ENCODE measurements at places on chromosomes 5 and 9.
A peak's percentile ranks its signal among the peaks of the same experiment; 100 is the strongest.

DNA sequence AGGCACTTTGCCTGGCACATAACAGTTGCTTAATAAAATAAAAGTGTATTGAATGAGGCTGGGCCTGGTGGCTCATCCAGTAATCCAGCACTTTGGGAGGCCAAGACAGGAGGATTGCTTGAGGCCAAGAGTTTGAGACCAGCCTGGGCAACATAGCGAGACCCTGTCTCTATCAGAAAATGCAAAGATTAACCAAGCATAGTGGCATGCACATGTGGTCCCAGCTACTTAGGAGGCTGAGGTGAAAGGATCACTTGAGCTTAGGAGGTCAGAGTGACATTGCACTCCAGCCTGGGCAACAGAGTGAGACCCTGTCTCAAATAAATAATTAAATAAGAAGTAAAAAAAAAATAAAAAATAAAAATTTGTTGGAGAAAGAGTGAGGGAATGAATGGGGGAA is 21.2 kb downstream of the TNFAIP8 start:
- DNase-seq, result no peak

DNA sequence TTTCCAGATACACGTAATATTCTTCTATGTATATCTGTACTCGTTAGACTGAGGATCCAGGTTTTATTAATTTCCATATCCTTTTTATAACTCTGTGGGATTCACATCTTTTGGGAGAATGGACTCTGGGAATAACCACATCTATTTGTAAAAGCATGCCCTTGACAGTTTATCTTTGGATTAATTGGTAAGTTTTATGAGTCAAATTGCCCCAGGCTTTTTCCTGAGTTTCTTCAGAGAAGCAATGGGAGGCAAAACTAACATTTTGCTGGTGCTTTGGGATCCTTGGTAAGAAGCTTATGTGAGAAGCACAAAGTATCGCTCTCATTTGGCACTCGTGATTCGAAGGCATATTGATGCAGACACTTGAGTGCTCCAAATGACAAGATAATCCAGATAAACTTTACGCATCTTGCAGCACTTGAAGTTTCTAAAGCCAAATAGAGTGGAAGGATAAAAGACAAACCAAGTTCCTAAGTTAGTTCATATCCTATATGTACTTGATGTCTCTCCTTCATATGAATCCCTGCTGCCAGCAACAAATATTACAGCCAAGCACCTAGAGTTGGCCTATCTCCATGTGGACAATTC is 324.7 kb downstream of the TLE4 start:
- no peak for DNase-seq

DNA sequence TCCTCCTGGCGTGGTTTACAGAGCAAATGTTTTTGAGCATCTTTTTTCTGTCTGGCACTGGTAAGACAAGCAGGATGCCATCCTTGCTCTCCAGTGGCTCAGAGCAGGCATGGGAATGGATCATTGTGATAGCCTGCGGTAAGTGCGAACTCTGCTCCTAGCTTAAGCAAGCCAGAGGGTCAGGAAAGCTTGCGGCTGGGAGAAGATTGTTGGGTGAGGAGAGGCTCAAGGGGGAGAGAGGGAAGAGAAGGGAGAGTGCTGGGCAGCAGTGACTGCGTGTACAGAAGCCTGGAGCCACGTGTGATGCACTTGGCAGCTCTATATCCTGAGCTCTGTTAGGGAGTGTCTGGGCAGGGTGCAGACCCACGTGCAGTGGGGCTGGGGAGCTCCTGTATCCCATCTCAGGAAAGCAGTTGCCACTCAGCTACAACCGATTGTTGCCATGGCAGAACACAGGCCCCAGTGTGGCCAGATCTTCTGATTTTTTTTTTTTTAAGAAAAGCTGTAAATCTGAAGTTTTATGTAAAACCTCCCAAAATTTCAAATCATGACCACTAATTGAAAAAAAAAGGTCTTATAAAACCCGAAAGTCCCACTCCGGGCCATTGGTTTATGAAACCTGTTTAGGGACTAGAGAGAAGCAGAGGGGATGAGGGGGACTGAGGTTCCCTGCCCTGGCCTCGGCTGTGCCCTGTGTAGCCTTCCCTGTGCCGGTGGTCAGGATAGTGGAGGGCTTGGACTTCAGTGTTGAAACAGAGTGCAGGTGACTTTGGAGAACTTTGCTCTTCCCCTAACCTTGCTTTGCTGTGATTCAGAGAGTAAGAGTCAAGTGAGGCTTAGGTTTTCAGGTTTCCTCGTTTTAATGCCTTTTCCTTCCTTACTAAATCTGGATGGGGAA is 67.3 kb downstream of the ZNF618 start:
- no peak for DNase-seq

DNA sequence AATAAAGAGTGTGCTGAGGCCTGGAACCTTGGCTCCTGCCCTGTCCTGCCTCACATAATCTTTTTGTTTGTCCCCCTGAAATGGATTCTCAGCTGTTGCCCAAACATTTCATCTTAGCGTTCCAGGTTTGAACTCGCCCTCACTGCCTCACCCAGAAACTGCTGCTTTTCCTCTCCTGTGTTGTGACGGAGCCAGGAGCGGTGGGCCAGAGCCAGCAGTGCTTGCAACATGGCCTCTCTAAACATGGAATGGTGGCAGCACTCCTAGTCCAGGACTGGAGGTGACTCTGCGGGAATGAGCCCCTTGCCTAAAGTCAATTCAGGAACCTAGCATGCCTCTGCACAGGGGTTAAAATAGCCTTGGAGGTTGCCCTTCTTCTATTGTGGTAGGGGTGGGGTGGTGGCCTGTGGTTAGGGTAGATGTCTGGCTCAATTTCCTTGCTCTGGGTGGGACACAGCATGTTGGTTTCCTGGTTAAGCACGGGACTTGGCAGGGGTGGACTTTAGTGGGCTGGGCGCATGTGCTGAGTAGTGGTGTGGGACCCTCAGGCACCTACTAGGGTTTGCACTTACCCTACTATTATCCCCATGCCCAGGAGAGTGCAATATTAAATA is 101.6 kb downstream of the SLC25A46 start:
- no peak for DNase-seq

GRCh38 chr9:100372648-100373047 is 19.9 kb upstream of the TEX10 start:
- no peak for DNase-seq

GRCh38 chr9:9631284-9631683 is 981.5 kb downstream of the PTPRD start:
- no peak for DNase-seq

- DNase-seq, result no peak
Observed at GRCh38 chr5:96957254-96958049, 21.6 kb downstream of the LNPEP start.

DNA sequence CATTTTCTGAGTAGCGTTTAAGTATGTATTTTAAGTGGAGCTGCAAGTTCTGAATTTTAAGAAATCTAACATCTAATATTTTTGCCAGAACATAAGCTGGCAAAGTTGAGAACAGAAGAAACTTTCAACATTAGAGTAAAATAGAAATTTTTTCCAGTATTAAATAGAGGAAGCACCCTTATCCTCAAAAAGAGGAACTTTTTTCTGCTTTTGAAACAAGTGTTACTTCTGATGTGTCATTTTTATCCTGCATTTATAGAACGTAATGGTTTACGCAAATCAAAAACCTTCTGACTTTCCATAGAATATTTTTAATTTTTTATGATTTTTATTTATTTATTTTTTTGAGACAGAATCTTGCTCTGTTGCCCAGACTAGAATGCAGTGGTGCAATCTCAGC is 21.8 kb downstream of the ZBED3 start:
- no peak for DNase-seq

GRCh38 chr9:36995927-36996705 is 38.0 kb downstream of the PAX5 start:
- DNase-seq, result peak; percentile 7

GRCh38 chr9:76379494-76379893 is 14.7 kb downstream of the RFK start:
- DNase-seq, result no peak

DNA sequence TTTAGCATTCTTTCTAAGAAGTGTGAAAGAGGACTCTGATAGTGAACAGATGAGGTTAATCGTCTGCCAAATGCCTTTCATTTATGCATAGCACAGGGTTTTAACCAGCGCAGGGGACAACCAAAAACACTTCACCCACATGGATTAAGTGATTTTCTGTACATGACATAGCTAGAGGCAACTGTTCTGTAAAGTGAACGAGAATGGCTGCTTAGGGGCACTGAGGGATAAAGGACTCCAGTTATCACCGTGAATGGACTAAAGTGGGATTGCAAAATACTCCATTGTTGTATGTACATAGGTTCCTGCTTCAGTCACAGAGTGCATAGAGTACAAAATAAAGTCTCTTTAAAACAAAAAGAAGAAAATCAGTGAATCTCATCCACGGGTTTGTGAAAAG is 456.8 kb downstream of the DMAC1 start:
- DNase-seq, result no peak

DNA sequence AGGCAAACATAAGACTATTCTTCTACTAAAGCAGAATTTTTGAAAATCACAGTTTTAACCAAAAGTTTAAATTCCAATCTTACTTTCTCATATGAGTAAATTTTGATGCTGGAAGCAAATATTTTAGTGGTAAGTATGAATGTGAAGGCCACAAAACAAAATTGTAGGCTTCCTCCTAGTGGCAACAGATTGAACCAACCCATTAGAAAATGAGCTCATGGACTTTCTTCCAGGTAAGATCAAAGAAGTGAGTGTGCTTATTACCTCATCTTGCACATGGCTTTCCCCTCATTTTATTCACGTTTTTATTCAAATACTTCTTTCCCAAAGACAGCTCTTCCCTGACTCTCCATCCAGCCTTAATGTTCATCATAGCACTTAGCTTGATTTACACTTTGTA is 16.5 kb upstream of the RLN2 start:
- no peak for DNase-seq

GRCh38 chr5:134410822-134411221 is 859 bp downstream of the CDKN2AIPNL start:
- DNase-seq, result no peak

GRCh38 chr9:124392871-124393460 is 22.3 kb downstream of the PSMB7 start:
- DNase-seq, result no peak

GRCh38 chr5:59021837-59022514 is 439.1 kb downstream of the RAB3C start:
- DNase-seq, result no peak

GRCh38 chr9:36623280-36623679 is 50.6 kb downstream of the MELK start:
- no peak for DNase-seq

DNA sequence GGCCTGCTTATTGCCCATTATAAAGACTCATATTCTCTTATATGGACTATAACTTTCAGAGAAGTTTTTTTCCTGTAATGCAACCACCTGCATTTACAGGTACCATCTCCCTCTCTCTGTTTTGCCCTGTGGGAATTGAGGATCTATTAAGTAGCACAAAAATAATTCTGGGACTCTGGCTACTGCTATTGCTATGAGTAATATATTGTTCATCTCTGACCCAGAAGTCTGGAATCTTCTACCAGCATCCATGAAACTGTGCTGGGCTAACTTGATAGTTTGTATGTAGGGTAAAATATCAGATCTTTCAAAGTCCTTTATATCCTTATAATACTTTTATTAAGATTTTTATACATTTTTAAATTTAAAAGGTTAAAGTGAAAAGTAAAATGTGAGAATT is 607.2 kb downstream of the EFNA5 start:
- no peak for DNase-seq

GRCh38 chr9:18543406-18544192 is 69.6 kb downstream of the ADAMTSL1 start:
- no peak for DNase-seq

- no peak for DNase-seq
Observed at GRCh38 chr5:82011761-82012160, 39.9 kb downstream of the ATG10 start.

- no peak for DNase-seq
Observed at GRCh38 chr9:83199832-83200231, 136.9 kb upstream of the RASEF start.

DNA sequence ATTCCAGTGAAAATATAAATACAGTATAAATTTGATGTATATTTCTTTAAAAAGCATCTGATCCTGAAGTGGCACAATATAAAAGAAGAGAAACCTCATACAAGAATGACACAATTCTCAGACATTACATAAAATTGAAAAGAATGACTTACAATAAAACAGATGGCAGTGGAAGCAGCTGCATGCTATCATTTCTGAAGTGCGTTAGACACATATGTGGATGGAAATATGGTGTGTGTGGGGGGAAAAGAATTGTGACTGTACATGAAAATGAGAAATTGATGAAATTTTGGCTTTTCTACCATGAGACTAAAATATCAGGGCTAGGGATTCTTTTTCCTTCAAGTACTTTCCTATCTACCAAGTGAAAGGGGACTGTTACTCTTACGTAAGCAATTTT is 45.9 kb upstream of the CDH18 start:
- DNase-seq, result no peak
